ENCODE measurements at places on chromosomes 6 and 20.

GRCh38 chr6:150934380-150934779 is 68.9 kb downstream of the MTHFD1L start:
- no peak for DNase-seq

GRCh38 chr6:163635731-163636364 is 221.3 kb downstream of the QKI start:
- no peak for DNase-seq

DNA sequence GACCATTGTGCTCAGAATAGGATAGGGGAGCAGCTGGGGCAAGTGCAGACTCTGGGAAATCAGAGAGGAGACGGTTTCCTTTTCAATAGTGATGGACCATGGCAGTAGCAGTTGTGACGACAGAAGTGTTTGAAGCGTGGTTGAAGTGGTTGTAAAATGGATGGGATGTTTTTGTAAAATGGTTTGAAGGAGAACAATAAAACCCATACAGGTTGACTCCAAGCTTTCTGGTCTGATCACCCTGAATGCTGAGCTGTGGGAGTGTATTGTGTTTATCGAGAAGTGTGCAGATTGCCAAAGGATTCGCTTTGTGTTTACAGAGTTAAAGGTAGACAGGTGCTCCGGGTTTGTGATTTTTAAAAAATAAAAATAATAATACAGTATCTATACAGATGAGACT is 255.2 kb upstream of the SULF2 start:
- DNase-seq: no peak

GRCh38 chr20:61297491-61297890 is 45.4 kb downstream of the CDH4 start:
- no peak for DNase-seq

DNA sequence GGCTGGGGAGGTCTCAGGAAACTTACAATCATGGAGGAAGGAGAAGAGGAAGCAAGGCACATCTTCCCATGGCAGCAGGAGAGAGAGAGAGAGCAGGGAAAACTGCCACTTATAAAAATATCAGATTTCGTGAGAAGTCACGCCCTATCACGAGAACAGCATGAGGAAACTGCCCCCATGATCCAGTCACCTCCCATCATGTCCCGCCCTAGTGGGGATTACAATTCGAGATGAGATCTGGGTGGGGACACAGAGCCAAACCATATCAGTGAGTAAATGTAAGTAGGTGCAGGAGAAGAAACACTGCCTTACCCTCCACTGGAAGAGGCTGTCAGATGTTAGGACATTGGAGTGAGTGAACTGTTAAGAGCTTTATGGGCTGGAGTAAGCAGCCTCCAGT is 270.4 kb downstream of the TFAP2C start:
- DNase-seq: no peak

GRCh38 chr20:50930976-50931305 is 296 bp downstream of the ADNP start:
- DNase-seq: no peak

DNA sequence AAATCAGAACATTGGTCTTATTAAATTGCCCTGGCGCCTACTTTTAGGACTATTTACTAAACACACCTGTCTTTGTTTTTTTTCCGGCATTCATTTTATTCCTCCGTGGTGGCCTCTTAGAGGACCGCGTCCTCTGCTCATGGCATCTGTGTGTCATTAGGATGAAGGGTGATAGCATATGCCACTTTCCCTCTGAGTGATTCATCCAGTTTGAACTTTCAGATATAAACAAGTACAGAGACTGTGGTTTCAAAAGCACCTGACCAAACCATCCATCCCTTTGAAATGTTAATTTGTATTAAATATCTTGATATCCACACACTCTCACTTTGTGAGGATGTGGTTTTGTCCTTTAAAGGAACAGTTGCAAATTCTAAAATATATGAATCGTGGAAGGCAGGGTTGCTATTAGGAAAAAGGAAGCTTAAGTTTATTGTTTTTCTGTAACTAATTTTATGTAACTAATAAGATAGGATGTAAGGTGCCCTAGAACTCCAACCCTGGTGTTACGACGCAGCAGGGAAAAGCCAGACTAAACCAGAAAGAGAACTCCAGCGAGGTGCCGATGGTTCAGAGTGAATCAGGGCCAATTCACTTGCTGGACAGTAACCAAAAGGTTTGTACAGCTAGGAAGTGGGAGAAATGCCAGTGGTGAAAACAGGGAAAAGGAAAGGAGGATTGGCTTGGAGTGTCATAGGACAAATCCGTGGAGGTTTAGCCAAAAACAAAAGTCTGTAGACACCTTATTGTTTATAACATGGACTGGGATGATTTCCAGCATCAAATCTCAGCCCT is 98.7 kb downstream of the SHLD1 start:
- no peak for DNase-seq

DNA sequence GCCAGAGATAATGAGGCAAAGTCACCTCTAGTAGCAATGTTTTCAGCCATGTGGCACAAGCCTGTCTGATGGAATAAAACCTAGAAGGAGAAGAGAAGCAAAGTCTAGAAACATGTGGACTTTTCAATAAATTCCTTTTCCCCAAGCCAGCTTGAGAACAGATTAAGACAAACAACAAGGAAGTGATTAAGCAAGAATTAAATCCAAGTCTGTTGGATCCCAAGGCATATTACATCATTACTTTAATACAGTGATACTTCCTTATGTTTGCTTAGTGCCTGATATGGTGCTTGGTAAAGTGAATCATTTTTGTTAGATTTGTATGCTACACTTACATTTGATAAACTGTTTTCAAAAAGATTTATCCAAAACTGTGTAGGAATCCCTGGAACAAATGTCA is 260.3 kb upstream of the FAM83B start:
- DNase-seq: no peak

GRCh38 chr6:317448-318144 is 25.3 kb downstream of the DUSP22 start:
- no peak for DNase-seq

DNA sequence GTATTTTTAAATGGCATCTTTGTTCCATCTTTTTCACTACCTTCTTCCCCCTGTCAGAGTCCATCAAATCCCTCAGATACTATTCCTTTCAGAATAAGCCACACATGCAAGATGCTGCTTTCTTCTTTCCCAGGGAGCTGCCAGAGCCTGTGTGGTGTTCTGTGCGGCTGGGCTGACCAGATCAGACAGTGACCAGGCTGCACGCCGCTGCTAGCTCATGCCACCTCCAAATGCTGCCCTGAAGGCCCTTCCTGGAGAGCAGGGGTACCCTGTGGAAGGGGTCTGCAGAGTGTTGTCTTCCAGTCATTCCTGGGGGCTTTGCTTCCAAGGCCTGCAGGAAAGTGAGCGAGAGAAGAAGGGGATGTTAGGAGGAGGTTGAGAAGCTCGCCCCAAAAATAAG is 179.1 kb upstream of the SUPT3H start:
- DNase-seq: no peak

- no peak for DNase-seq
Observed at GRCh38 chr6:89400912-89401399, 11.1 kb downstream of the RRAGD start.

DNA sequence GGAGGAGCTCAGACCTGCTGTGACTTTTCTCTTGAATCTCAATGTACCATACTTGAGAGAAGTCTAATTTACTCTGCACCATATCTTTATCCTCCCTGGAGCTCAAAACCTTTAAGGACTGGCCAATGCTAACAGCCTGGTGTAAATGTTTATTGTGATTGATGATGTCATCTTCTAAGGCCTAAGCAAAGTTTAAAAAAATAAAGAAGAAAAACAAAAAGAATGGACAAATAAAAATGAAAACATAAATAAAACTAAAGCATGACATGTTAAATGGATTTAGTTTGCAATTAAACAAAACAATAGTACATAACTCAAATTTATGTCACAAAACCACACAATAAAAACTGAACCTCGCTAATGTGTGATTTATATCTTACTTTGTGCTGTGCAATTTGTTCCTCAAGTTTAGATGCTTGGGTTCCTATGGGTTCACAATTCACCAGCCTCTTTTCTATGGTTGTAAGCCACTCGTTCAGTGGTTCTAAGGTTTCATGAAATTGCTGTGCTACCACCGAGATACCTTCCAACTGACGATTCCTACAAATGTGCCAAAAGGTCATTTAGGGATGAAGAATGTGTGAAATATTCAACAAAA is 113.0 kb downstream of the DST start:
- DNase-seq: no peak

DNA sequence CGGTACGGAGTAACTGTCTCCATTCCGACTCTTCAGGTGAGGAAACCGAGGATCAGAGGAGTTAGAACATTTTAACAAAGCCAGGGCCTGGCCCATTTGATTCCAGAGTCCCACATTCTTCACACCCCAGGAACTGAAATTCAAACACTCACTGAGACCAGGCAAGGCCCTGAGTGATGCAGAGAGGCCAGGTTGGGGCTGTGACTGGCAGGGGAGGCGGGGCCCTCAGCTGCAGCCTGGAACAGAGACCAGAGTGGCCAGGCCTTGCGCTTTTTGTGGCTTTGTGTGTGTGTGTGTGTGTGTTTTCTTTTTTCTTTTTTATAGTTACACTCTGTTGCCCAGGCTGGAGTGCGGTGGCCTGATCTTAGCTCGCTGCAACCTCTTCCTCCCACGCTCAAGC is 57.2 kb downstream of the BCAS4 start:
- no peak for DNase-seq

GRCh38 chr6:72619883-72620696 is 1.8 kb upstream of the KCNQ5 start:
- peak; percentile 38 for DNase-seq

DNA sequence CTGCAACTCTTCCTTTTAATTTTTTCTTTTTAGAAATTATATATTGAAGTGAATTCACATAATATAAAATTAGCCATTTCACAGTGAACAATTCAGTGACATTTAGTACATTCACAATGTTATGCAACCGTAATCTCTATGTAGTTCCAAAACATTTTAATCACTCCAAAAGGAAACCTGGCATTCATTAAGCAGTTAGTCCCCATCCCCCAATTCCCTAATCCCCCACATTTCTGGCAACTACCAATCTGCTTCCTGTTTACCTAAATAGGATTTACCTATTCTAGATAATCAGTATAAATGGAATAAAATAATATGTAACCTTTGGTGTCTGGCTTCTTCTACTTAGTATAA is 8.5 kb upstream of the DDX27 start:
- no peak for DNase-seq

- no peak for DNase-seq
Observed at GRCh38 chr6:110063594-110064263, 85.6 kb downstream of the GPR6 start.

DNA sequence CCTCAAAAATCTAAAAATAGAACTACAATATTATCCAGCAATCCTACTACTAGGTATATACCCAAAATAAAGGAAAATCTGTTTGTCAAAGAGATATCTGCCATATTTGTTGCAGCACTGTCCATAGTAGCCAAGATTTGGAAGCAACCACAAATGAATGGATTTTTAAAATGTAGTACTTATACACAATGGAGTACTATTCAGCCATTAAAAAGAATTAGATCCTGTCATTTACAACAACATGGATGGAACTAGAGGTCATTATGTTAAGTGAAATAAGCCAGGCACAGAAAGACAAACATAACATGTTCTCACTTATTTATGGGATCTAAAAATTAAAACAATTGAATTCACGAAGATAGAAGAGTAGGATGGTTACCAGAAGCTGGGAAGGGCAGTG is 135.7 kb upstream of the CCDC28A start:
- no peak for DNase-seq

GRCh38 chr6:38554014-38554413 is 85.7 kb downstream of the BTBD9 start:
- DNase-seq: no peak

DNA sequence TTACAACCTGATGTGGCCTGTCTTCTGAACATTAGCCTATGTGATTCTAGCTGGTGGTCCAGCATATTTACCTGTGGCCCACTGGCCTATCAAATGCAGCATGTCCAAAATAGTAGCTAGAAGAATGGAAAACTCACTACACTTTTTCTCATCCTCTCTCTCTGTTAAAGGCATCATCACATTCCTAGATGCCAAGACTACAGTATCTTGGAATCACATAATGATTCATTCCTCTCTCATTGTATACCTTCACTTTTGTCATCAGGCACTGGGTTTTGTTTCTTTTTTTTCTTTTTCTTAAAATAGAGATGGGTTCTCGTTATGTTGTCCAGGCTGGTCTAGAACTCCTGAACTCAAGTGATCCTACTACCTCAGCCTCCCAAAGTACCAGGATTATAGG is 45.0 kb downstream of the FAM83B start:
- no peak for DNase-seq

Data from stimulated activated CD8-positive, alpha-beta memory T cell treated with anti-CD3 and anti-CD28 coated beads, Interleukin-7, amount 100 ng/mL, for 1 hour (primary cell).